ENCODE measurements at places on chromosomes 4 and X.

DNA sequence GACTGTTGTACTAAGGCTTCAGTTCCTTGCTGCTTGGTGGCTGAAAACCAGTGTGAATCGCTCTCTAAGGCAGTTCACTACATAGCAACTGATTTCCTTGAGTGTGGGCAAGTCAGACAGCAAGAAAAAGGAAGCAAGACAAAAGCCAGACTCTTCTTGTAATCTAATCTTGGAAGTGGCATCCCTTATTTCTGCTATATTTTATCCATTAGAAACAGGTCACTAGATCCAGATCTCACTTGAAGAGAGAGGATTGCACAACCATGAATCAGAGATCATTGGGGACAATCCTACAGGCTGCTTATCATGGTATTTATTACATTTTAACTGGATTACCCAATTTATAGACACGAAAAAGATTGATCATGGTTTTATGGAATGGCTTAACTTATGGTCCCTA is 684.5 kb downstream of the GRID2 start:
- DNase-seq: no peak

GRCh38 chr4:165512424-165512823 is 133.6 kb downstream of the CPE start:
- no peak for DNase-seq

GRCh38 chrX:19347916-19348315 is 4.2 kb downstream of the PDHA1 start:
- DNase-seq: no peak

DNA sequence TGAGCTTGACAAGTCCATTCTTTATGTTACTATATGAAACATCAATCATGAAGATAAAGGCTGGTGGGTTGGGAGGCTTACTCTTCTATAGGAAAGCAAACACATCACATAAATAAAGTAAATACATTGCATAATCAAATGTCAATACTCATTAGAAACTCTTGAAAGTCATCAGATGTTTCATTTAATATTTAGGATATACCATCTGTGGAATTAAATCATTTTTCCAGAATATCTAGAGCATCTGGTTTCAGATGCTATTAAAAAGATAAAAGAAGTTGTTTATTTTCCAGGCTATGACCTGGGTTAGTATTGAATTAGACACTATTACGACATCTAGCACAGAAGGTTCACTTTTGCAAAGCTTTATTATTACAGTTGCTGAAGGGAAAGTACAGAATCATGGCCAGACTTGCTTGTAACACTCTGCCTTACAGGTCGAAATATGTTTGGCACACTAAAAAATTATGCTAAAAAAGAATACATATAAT is 72.6 kb downstream of the METTL14 start:
- DNase-seq: no peak

DNA sequence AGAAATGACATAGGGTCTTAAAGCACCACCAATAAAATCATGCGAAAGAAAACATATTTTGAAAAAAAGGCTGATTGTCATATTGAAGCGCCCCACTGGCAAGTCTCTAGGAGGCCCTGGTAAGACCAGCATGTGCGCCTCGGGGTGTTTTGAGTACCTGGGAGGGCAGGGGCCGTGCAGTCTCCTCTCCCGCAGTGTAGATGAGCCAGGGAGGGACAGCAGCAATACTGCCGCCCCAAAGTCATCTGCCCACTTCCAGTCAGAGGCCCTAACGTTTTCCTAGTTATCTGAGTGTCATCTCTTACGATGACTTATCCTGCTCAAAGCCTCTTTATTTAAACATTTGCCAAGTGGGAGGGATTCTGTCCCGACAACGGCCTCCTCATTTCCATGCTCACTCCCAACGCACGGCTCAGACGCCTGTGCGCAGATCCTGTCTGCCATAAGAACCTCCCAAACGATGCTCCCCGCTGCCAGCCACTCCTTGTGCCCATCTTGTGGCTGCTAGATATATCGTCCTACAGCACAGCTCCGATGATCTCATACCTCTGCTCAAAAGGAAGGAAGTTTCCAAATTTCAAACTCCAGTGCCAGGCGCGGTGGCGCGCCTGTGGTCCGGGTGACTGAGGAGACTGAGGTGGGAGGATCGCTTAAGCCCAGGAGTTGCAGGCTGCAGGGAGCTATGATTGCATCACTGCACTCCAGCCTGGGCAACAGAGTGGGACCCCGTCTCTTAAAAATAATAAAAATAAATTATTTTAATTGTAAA is 17.2 kb upstream of the SCRG1 start:
- no peak for DNase-seq

- DNase-seq: no peak
Observed at GRCh38 chr4:71241501-71242288, 97.1 kb upstream of the SLC4A4 start.

DNA sequence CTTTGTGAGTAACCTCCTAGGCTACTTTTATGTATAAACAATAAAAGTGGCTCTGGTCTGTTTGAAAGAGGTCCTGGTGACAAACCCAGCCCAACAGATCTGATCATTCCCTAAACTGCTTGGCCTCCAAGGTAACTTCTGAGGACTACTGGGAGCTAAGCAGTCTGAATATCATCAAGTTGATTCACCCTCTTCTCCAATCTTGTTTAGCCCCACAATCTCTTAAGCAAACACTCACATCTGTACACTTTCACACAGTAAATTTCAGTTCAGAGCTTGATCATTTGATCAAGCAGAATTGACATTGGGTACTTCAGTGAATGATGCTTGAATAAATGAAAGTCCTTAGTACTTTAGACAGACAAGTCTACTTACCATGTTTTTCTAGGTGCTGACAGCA is 74.7 kb downstream of the HCCS start:
- no peak for DNase-seq

DNA sequence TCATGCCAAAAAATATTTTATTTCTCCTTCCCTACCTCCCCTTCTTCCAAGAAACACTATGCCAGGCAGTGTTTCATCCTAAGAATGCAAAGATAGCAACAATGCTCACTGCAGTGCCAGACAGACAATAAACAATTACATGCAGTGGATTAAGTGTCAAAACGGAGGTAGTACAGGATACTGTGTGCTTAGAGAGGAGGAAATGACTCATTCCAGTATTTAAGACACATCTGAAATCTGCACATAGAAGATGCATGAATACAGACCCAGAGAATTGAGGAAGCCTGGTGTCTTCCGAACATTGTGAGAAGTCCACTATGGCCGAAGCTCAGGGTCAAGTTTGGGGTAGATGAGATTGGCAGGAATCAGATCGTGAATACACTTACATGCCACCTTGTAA is 326.4 kb downstream of the PPP3CA start:
- DNase-seq: no peak

GRCh38 chr4:8290701-8290970 is 21.1 kb downstream of the HTRA3 start:
- DNase-seq: no peak

DNA sequence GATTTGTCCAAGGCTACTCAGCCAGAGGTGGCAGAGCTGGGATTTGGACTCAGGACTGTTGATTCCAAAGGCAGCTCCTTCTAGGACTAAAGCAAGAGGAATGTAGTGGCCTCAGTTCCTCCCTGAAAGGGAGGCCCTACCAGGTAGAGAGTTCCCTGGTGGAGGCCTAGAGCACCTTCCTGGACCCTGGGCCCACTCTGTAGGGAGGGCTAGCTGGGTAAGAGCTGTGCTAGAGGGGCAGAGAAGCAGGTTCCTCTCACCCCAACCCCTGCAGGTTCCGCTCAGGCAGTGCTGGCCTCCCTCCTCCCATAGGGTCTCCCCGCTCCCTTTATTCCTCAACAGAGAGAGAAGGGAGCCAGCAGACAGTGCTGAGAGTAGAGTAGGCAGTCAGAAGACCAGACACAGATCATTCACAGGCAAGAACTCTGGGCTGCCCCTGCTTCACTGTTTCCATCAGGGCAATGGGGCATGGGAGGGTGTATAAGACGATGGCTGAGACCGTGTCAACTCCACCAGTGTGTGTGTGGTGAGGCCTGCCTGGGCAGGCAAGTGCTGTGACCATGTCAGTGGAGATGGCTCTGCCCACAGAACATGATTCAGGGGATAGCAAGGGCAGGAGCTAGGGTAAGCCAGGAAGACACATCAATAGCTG is 12.4 kb upstream of the PJA1 start:
- no peak for DNase-seq

- no peak for DNase-seq
Observed at GRCh38 chr4:173547889-173548288, 17.9 kb upstream of the HAND2 start.

DNA sequence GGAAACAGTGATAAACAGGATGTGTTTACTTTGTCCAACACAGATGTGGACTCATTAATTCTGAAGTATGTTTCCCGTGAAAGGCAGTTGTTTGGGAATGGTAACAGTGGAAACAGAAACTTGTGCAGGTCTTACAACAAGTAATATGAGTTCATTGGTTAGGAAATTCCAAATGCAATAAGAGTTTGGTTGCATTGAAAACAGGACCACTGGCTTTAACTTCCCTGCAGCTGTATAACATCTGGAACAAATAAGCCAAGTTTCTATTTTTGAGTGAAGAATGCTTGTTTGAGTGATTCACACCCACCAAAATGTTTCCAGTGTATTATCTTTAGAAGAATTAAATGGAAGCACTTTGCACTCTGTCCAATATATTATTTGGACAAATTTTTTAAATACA is 82.4 kb upstream of the BMP3 start:
- DNase-seq: no peak

DNA sequence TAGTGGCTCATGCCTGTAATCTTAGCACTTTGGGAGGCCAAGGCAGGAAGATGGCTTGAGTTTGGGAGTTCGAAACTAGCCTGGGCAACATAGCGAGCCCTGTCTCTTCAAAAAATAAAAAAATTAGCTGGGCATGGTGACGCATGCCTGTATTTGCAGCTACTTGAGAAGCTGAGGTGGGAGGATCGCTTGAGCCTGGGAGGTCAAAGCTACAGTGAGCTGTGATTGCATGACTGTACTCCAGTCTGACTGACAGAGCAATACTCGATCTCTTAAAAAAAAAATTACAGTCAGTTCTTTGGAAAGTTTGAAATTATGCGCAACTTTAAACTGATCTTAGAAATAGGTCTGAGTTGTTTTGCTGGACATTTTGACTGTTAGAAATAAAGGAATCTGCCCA is 55.8 kb downstream of the DOCK11 start:
- no peak for DNase-seq

GRCh38 chr4:8200302-8200975 is 1.3 kb downstream of the SH3TC1 start:
- DNase-seq: no peak

GRCh38 chr4:86856896-86857295 is 7.7 kb upstream of the SLC10A6 start:
- no peak for DNase-seq

- no peak for DNase-seq
Observed at GRCh38 chrX:12139934-12140611, 1.8 kb downstream of the FRMPD4 start.

- no peak for DNase-seq
Observed at GRCh38 chr4:32519060-32519459, 1798.9 kb downstream of the PCDH7 start.

DNA sequence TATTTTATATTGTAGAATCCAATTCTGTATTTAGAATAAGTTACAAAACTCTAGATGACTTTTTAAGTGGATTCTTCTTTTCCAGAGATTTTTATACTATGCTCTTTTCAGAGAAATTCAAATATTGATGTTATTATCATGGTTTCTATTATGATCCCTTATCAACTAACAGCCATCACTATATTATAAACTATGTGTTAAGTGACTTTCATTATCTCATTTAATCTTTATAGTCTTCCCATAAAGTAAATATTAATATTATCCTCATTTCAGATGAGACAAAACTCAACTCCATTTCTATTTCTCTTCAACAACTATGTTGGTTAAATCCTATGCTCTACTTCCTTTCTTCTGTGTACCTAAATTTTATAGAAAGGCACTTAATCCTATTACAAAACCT is 132.6 kb downstream of the ANKRD50 start:
- no peak for DNase-seq

DNA sequence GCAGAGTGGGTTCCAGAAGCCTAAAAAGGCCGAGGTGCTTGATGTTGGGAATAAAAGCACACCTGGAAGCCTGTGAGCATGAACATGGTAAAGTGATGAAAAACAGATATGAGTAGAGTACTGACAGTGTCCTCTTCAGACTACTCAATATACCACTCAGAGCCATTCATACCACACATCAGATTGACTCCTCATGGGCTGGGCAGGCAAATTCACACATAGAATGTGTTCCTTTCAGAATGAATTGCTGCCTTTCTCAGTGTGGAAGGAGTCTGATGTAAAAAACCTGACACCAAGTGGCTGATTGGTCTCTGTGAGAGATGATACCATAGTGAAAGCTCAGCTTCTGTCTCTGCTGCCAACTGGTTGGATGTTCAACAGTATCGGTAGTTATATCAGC is 442.7 kb downstream of the RAPGEF2 start:
- DNase-seq: no peak

GRCh38 chr4:145130788-145131399 is 32.8 kb downstream of the ABCE1 start:
- no peak for DNase-seq

- no peak for DNase-seq
Observed at GRCh38 chr4:57404483-57404882, 294.3 kb upstream of the IGFBP7 start.

DNA sequence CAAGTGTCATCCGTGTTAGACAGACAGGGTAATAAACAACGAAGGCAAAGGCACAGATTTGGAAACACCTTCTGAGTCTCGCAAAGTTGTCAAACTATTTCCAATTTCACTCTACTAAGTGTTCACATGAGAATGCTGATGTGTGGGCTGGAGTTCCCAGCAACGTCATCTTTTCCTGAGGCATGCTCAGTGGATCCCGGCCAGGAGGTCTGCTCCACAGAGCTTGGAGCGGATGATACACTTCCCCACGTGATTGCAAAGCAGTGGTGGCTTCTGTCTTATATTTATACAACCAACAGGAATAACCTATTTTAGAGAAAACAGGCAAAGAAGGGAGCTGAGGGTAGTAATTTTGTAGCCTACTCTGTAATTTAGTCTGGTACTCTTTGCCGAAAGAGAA is 40.1 kb upstream of the PDK3 start:
- DNase-seq: no peak

DNA sequence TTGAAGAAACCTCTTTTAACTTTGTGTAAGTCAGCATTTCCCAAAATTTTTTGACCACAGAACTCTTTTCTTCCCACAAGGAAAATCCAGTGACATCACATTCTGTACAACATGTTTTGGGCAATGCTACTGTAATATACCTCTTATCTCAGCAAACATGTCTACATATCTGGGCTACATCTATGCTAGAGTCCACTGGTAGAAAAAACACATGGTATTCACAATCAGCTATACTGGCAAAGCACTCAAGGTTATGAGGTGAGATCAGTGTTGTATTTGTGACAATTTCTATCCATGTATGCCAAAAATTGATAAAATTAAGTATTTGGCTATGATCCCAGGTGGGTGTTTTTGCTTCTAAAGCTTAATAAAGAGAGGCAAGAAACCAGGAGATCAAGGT is 98.0 kb downstream of the ATP11C start:
- no peak for DNase-seq

GRCh38 chr4:124389591-124389990 is 322.9 kb downstream of the ANKRD50 start:
- DNase-seq: no peak

GRCh38 chr4:112213091-112213490 is 18.5 kb upstream of the AP1AR start:
- no peak for DNase-seq

Data from DMS79 treated with DMSO at 0.1 percent for 48 hours (cell line).